ENCODE measurements at places on chromosomes 16 and 17. TPM values are rescaled to one million over a fixed set of nuclear protein-coding genes. Genes with fewer than 3 reads are reported as not detected.

The SLC6A2 gene
- polyA plus RNA-seq, result 2.1 TPM

The ABCC11 gene
- polyA plus RNA-seq, result 0.18 TPM

The TBC1D3 gene
- polyA plus RNA-seq, result not detected

The ZP2 gene
- 0.14 TPM for polyA plus RNA-seq

The ARHGAP27 gene
- polyA plus RNA-seq, result 10.0 TPM

The PLK1 gene
- 10.2 TPM for polyA plus RNA-seq

The SLC52A1 gene
- 0.08 TPM for polyA plus RNA-seq

The GNG13 gene
- polyA plus RNA-seq, result not detected

The SNX20 gene
- polyA plus RNA-seq, result 1.6 TPM

The DNASE1L2 gene
- polyA plus RNA-seq, result 1.1 TPM

The ANKFN1 gene
- 2.8 TPM for polyA plus RNA-seq

The CIAO2B gene
- polyA plus RNA-seq, result 89.6 TPM

The MT1M gene
- 1.2 TPM for polyA plus RNA-seq

Measured in forelimb muscle (tissue), 1 donor.